ENCODE measurements at places on chromosomes 2 and 18.

GRCh38 chr18:615092-615521 lies 18.3 kb downstream of the CLUL1 start:
- DNase-seq: no peak

DNA sequence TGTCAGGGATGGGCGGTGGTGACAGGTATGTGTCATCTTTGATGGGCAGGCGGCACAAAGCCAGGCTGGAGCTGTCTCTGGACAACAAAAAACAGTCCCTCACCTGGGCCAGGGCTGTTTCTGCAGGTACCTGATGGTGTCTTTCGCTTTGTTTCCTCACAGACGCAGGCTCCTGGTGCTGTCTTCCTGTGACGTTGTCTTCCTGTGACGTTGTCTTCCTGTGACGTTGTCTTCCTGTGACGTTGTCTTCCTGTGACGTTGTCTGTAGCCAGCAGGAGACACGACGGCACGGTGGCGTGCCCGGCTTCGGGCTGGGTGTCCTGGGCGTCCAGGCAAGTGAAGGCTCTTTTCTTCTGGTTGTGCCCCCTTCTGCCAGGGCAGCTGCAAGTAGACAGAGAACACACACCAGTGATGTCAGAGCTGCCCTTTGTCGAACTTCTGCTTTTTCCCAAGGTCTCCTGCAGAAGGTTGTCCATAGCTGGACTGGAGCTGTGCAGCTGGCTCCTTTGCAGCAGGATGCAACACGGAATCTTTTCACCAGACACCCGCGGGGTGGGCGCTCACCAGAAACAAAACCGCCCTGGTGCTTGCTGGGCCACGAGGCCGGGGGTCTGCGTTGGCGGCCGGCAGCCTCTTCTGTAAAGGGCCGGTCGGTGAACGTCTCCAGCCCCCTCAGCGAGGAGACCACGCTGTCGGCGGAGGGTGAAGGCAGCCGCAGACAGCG lies 21.1 kb downstream of the GPR35 start:
- DNase-seq: no peak

GRCh38 chr2:168798076-168798887 lies 4.2 kb upstream of the NOSTRIN start:
- DNase-seq: no peak

- no peak for DNase-seq
Measured at GRCh38 chr2:191312163-191312562, 67.0 kb downstream of the MYO1B start.

- DNase-seq: no peak
Measured at GRCh38 chr2:132662732-132663131, 7.3 kb downstream of the LYPD1 start.

- DNase-seq: no peak
Measured at GRCh38 chr18:75915941-75916623, 488.6 kb upstream of the SMIM21 start.

DNA sequence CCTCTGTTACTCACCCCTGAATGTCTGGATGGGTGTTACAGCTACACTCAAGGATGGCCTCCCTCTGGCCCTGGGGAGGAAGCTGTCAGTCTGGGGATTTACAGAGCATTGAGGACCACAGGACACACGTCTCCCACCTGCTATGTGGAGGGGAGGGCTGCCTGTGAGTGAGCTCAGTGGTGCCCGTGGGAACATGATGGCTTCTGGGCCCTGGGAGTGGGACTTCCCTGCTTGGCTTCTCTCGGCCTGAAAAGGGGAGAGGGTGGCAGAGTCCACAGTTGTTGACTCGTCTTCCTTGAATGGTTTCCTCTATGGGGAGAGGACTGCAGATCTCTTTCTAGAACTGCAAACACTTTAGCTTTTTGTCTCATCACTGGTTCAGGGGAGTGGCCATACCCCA lies 79.1 kb downstream of the SH3BP4 start:
- DNase-seq: no peak

- no peak for DNase-seq
Measured at GRCh38 chr18:76757335-76757734, 65.0 kb upstream of the ZNF236 start.

- no peak for DNase-seq
Measured at GRCh38 chr2:191699341-191699945, 21.5 kb downstream of the NABP1 start.

DNA sequence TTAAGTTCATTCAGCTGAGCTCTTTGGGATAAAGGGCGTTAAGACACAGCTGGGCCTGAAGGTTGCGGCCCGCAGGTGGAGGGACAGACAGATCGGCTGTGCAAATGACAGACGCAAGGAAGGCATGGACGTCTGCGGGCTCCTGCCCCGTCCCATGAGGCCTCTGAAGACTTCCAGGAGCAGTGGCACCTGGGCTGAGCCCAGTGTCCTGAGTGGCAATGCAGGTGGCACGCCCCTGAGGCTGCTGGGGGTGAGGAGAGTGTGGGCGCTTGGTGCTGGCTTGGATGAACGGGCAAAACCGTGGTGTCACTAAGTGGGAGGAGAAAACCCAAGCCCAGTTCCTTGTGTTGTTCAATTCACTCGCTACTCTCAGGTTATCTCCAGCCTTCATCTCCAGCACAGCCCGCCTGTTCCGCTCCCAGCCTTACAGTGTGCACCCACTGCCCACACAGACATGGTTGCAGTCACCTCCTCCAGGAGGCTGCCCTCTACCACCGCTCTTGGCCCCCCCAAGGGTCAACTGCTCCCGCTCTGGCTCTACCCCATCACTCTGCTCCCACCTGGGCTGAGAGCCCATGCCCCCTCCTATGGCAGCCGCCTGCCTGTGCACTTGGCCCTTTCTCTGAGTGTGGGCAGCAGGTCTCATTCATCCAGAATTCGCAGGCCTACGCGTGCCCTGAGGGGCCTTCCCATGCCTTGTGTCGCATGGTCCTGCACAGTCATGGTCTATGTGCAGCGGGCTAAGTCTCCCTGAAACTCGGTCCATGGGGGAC lies 50.3 kb downstream of the PTGR3 start:
- no peak for DNase-seq

DNA sequence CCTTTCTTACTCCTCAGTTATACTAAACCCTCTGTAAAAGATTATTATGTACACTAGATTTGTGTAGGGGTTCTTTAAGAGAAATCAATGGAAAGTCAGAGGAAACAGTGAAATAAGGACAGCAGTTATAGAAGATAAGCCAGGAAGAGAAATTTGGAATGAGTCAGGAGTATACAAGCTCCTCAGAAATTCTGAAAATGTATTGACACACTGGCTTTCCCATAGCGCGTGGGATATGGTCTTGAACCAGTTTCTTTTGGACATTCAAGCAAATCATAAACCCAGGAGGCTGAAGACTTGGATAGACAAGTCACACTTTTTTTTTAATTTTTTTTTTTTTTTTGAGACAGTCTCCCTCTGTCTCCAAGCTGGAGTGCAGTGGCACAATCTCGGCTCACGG lies 316.1 kb upstream of the MMADHC start:
- no peak for DNase-seq

- no peak for DNase-seq
Measured at GRCh38 chr2:231315896-231316295, 79.6 kb upstream of the B3GNT7 start.

GRCh38 chr2:112783187-112783714 lies 1.0 kb downstream of the IL1A start:
- DNase-seq: no peak

DNA sequence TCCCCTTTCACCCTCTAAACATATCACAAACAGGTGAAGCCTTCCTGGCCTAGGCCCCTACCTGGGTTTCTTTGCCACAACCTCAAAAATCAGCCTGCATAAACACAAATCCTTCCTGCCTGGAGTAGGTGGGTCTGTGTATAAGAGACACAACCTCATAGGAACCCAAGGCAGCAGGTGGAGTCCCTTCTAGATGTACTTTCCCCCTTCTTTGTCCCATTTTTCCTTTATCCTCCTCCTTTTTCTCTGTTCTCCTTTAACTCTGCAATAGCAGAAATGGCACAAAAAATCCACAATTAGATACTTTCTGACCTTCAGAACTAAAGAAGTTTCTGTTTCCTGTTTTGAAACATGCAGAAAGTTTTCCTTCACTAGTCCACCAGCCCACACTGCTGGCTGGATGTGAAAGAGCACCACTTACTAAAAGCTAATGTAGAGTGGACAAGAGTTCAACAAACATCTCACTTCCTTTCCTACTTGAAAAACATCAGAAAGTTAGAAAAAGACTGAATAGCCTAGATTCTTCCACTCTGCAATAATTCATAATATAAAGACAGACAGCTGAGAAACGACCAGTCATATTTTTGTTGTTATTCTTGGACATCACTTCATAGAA lies 11.2 kb downstream of the SLC40A1 start:
- DNase-seq: no peak

DNA sequence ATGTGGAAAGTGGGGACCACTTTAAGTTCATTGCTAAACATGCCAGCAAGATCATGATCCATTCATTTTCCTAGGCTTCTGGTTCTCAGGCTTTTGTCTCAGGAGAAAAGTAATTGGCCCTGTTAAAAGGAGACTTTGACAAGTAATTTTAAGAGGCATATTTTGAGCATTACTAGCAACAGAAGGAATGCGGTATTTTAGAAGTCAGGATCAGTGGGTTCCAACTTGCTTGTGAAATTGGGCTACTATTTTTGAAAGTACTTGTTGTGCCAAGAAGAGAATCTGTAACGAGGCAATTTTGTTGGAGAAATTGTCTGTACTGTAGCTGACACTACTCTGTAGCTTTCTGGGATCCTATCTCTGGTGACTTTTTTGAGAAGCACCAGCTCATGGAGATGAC lies 59.4 kb downstream of the CERS6 start:
- no peak for DNase-seq

DNA sequence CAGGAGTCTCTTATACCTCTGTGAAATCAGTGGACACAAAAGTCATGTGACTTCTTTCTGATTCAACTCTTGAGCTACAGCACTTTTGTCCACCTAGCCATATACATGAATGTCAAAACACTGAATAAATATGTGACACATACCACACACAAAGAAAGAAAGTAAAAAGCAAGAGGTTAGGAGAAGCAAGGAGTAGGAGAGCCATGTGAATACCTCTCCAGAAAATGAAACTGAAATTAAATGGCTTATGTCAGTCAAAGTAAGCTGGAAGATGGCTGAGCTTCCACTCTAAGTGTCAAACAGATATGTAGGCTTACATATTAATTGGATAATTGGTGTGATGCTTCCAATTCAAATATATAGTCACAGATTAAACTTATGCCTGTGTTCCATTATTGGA lies 1050.5 kb downstream of the BCL11A start:
- DNase-seq: no peak

- DNase-seq: peak; percentile 49
Measured at GRCh38 chr2:70141212-70141901, 49.5 kb downstream of the C2orf42 start.

GRCh38 chr18:3451989-3452749 lies 2.2 kb downstream of the TGIF1 start:
- DNase-seq: peak; percentile 37

DNA sequence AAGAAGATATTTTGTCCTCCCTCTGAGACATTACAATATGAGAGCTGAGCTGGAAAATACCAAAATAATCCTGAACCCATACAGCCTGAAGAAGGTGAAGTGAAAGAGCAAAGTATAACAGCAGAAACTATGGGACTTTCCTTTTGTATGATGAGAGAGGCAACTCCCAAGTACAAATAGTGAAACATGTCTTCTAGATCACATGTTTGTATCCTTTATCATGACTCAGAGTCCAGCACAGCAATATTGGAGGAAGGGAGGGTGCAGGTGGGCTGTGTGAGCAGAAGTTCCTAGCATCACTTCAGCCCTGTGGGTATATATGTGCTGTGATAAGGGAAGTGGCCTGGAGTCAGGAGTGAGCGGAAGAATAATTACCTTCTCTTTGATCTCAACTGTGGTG lies 265.6 kb upstream of the NRXN1 start:
- no peak for DNase-seq

GRCh38 chr2:38494394-38494793 lies 108.3 kb downstream of the HNRNPLL start:
- DNase-seq: no peak

DNA sequence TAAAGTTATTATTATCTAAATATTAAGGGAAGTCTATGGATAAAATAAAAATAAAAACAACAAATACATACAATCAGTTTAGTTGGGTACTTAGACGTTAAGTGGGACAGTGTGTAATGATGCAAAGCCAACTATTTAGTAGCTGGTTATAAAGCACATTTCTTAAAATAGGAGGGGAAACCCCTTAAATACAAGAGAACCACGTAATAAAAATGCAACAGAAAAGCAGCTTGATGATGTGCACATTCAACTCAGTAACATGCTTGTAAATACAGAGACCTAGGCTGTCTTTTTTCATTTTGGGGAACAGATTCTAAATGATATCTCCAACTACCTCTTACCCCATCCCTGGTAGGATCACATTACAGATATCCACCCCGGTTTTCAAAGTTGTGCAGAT lies 134.3 kb upstream of the AQP4 start:
- no peak for DNase-seq

DNA sequence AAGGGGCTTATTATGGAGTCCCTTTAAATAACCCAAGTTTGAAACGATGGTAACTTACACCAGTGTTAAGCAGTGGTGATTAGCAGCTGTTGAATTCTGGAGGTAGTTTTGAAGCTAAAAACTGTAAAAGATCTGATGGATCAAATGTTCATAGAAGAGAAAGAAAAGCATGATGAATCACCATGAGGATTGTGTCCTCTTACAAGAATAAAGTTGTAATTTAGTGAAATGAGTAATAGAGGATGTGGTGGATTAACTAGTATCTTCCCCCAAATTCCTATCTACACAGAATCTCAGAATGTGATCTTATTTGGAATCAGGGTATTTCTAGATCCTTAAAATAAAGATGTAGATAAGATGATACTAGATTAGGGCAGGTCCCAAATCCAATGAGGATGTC lies 1138.2 kb upstream of the TMEFF2 start:
- DNase-seq: no peak

- DNase-seq: no peak
Measured at GRCh38 chr2:17470855-17471641, 47.2 kb downstream of the RAD51AP2 start.

DNA sequence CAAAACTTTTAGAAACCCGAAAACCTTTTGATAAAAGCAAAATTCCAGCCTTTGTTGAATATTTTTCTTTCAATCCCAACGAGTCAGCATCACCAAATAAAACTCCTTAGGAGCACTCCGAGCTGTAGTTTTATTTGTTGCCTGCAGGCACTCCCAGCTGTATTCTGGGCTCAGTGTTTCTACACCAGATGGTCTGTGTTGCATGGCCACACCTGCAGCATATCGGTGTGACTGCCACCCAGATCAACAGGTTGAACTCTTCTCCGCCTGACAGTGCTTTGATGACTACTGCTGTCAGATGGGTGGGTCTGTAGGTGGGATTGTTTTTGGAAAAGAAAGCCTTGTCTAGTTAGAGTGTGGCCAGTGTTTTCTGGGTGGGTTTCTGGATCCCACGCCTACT lies 32.7 kb downstream of the APCDD1 start:
- DNase-seq: no peak

DNA sequence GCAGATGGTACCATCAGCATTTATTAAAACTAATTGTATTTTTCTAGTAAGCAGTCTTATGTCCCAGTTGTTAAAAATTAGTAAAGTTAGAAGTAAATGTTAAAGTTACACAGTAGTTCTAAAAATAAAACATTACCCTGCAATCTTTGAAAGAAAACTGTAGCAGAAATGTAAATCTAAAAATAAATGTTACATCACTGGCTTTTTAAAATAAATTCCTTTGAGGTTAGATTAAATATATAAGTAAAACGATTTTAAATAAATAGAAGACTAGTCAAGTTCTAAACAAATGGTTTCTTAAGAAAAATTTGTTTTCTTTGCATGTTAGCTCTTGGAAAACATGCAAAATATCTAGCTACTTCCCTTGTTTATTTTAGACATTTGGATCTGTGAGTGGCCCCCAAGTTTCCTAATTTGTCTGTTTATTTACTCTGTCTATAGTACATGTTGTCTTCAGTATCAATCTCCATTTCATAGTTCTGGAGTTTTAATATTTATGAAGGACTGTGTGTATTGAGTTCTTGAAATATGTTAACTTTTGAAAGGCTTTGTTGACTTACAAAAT lies 58.2 kb downstream of the GLS start:
- no peak for DNase-seq

Measured in hematopoietic multipotent progenitor cell treated with erythropoietin and hydrocortisone succinate and interleukin-3 and kit ligand, for 15 days (in vitro differentiated cells).